ENCODE measurements at places on chromosomes 2 and 18.

DNA sequence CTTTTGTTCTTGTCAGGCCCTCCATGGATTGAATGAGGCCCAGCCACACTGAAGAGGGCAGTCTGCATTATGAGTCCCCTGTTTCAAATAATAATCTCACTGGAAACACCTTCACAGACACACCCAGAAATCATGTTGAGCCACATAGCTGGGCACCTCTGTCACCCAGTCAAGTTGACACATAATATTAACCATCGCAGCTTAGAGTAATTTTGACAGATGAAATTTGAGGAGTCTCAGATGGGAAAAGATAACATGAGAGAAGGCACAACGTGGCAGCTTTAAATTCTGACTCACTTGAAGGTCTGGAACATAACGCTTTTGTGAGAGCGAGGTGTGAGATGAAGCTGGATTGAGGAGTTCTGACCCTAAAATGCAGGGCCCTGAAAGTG lies 70.9 kb upstream of the TMEM87B start:
- no peak for DNase-seq

DNA sequence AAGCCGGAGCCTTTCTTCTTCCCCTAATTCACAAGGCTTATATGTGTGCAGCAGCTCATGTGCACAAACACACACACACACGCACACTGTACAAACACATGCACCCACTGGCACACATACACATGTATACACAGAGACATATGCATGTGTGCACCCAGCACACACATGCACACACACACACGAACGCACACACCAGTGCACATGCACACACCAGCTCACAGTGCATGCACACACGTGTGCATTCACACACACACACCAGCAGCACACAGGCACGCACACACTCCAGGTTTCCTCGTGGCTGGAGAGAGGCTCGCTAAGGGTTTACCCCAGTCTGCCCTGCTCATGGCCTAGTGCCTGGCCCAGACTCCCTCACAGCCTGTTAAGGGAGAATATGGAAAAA lies 234.0 kb downstream of the EIPR1 start:
- no peak for DNase-seq

GRCh38 chr18:24019641-24020331 lies 5.2 kb downstream of the TTC39C start:
- DNase-seq = peak; percentile 47

DNA sequence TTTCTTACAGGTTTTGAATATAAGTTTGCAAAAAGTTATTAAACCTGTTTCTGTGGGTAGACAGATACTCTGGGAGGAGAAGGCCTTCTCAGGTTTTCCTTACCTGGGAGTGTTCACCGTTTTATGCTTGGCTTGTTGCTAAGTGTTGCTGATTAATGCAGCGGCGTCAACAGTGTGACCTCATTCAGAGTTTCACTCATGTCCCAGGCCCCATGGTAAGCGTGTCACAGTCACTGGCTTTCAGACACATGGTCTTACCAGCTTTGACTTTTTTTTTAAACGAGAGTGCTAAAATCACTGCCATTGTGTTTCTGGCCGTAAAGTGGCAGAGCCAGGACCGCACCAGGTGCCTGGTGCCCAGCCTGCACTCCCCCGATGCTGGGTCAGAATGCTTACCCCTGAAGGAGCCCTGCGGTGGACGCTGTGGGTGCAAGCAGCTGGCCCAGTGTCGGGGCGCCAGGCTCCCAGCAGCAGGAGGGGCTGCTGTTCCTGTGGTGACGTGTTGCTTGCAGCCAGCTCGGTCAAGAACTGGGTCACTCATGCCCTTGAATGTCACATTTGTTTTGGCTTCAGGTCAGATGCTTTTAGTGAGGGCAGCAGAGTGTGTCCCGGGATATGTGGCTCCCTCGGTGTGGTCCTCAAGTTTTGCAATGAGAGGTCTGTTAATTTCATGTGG lies 3.5 kb downstream of the CAPN10 start:
- no peak for DNase-seq

DNA sequence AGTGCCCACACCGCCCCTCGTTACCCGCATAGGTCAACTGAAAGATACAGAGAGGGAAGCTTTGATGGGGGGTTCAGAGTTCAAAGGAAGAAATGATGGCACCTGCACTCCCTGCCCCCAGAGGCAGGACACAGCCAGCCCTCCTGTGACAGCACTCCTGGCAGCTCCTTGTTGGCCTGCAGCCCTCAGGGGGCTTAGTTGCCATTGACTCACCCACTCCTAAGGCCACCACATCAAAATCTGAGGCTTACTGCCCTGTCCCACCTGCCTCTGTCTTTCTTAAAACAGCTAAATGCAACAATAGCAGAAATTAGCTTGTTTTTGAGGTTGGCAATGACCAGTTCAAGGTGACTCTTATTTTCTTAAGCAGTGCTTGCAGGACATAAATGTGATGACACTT lies 31.6 kb upstream of the SLC35F6 start:
- DNase-seq = no peak

- no peak for DNase-seq
These were observed 90.0 kb upstream of the PPP1CB start for GRCh38 chr2:28661589-28662001.

DNA sequence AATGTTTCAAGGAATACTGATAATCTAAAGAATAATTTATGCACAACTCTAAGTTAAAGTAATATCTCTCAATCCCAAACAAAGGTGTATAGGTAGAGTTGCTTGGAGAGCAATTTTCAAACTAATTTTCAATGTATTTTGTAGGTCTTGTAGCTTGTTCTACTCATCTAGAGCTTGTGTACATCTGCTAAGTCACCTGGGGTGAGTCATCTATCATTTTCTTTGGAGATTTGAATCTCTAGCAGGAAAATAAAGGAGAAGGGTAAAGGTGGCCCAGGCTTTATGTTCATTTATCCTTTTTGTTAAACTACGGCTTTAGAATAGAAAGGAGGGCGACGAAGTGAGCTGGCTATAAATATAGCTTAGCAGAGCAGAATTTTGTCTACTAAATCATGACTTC lies 76.8 kb upstream of the THUMPD2 start:
- DNase-seq = no peak

GRCh38 chr18:48333563-48333962 lies 75.6 kb downstream of the ZBTB7C start:
- DNase-seq = no peak

GRCh38 chr2:27264753-27265535 lies 2.1 kb upstream of the SLC30A3 start:
- peak; percentile 37 for DNase-seq

DNA sequence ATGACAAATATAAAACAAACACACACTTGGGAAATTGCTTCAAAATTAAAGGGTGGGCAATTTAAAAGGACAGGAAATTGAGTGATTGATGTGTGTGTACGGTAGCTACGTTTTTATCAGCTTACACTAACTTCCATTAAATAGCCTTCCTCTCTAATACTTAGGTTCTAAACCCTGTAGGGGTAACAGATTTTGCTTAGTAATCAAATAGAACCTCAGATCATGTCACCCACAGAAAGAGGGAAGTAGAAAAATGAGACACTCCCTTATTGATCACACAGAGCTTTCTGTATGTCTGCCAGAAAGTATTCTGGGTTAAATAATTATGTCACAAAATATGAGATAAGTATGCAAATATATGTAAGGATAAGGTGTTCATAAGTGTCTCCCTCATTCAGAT lies 93.3 kb downstream of the ICA1L start:
- DNase-seq = no peak

DNA sequence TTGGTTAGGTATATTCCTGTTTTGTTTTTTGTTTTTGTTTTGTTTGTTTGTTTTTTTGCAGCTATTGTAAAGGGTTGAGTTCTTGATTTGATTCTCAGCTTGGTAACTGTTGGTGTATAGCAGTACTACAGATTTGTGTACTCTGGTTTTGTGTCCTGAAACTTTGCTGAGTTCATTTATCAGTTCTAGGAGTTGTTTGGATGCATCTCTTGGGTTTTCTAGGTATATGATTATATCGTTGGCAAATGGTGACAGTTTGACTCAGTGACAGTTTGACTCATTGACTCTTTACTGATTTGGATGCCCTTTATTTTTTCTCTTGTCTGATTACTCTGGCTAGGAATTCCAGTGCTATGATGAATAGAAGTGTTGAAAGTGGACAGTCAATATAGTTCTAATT lies 53.7 kb downstream of the APLF start:
- DNase-seq = no peak

DNA sequence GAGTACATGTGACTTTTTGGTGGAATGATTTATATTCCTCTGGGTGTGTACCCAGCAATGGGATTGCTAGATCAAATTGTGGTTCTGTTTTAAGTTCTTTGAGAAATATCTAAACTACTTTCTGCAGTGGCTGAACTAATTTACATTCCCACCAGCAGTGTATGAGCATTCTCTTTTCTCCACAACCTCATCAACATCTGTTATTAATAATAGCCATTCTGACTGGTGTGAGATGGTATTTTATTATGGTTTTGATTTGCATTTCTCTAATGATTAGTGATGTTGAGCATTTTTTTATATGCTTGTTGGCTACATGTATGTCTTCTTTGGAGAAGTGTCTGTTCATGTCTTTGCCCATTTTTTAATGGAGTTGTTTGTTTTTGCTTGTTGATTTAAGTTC lies 267.4 kb upstream of the NT5C1B start:
- no peak for DNase-seq

DNA sequence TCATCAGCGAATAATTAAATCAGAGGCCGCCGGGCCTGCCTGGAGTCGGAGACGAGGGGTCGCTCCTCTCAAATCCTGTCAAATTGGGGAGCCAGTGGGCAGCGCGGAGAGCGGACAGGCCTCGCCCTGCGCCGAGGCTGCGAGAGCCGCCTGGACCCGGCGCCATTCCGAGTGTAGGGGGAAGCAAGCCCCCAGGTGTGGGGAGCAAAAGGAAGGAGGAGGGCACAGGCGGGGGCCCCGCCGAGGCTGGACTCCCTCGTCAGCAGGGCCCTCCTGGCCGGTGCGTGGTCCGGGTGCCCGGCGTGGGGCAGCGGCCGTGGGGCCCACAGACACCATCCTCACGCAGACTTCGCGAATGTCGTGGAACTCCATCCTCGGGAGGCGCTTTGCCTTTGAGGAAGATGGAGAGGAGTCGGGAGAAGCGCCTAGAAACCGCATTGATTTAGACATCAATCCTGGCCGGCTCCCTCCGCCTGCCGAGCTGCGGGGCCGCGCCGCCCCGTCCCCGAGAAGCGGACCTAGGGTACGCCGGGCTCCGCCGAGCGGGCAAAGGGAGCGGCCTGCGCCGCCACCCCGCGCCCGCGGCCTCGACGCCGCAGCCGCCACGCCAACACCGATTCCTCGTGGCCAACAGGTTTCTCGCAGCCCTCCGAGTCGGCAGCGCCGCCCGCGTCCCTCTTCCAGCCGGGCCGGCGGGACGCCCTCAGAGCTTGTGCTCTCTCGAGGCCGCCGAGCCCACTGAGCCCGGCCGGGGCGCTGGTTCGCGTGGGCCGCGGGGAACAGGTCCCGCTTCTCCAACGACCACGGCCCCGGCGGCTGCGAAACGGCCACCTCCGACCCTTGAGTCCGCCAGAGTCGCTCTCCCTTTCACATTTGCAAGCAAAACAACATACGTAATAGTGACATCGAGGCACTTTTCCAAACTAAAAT lies 6.7 kb upstream of the ONECUT2 start:
- no peak for DNase-seq

DNA sequence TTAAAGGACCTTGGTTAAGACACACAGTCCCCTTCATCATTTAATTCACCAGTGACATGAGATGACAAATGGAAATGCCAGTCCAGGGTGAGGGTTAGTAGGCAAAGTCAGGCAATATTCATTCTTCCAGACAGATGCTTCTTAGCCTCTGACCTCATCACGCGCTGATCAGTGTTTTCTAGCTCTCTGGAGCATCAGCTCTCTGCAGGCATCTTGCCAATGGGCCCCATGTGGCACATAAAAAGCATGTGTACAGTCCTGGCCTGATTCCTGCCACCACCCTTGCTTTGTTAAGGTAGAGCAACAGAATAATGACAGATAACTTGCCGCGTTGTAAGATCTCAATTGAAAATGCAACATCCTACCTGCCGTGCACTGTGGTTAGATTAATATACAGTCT lies 20.3 kb upstream of the NPAS2 start:
- no peak for DNase-seq

DNA sequence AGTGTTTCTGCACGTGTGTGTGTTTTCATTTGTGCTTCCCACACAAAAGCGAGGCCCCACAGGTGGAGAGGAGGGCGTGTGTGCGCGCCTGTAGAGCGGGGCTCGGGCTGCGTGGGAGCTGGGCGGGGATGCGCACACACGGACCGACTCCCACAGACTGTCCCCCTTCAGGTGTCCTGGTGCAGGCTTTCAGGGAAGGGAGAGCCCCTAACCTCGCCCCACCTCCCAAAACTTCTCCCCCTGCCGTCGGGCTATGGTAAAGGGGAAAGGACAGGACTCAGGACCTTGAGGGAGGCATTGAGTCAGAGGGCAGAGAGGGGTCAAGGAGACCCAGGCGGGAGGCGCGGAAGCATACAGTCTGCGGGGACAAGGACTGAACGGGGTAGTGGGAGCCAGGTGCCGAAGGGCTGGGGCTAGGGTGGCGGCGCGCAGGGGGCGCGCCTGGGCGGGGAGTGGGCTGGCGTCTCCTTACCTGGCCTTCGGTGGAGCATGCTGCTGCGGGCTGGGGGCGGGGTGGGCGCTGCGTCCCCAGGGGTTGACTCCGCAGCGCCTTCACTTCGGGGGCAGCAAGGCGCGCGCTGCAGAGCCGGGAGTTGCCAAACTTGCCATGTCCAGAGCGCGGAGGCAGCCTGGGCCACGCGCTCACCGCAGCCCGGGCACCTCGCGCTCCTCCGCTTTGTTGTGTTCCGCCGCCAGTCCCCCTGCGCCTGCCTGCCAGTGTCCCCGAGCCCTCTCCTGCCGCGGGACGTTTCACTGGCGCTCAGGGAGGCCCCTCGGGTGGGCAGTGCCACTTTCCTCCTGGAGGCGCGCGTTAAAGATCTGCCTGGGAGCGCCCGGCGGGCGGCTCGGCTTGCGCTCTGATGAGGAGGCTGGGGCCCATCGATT lies 302.0 kb downstream of the NCKAP5 start:
- DNase-seq = no peak

GRCh38 chr2:29401994-29402393 lies 286.8 kb downstream of the CLIP4 start:
- DNase-seq = no peak

DNA sequence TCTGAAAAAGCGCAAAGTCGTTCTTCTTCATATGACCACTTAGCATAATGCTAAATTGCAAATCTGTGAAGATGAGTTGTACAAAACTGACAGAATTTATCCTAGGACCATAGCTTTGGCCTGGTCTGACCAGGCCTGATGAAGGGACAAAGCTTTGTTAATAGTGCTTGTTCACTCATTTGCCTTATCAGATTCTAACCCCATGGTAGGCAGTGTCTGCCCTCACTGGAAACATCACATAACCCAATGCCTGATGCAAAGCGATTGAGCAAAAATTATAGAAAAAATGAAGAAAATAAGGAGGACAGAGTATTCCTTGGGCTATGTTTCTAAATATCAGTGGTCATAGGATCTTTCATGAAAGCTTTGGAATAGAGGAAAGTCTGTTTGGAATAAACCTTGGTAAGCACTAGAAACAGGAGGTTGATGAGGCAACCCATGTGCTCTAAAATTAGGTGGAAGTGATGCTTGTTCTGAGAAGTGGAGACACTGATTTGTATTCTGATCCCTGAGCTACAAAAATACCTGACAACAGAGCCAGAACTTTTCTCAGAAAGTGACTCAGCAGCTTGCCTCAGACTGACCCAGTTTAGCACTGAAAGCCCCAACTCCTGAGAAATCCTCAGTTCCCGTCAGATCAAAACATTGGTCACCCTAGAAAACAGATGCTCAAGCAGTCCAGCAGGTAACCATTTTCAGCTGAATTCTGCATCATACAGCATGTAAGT lies 131.4 kb upstream of the MAPRE2 start:
- DNase-seq = no peak

GRCh38 chr18:79246309-79247108 lies 149.2 kb upstream of the NFATC1 start:
- DNase-seq = peak; percentile 50

- no peak for DNase-seq
These were observed 82.2 kb upstream of the ITGA4 start for GRCh38 chr2:181374781-181375675.

Measured in activated gamma-delta T cell treated with anti-CD3 and anti-CD28 coated beads, Interleukin-2, amount 50 U/mL, for 16 hours (primary cell).